ENCODE measurements at places on chromosomes 5 and 9.
A peak's percentile ranks its signal among the peaks of the same experiment; 100 is the strongest.

GRCh38 chr5:110840347-110840960 lies 101.6 kb downstream of the SLC25A46 start:
- no peak overlapping the region for H3K4me3 ChIP-seq
- no peaks in the 10 kb centered on the region for H3K4me1 ChIP-seq
- H3K36me3 ChIP-seq, result no peaks in the 10 kb centered on the region
- H3K27ac ChIP-seq, result no peak overlapping the region
- H3K27me3 ChIP-seq, result no peaks in the 10 kb centered on the region
- DNase-seq, result no peak

DNA sequence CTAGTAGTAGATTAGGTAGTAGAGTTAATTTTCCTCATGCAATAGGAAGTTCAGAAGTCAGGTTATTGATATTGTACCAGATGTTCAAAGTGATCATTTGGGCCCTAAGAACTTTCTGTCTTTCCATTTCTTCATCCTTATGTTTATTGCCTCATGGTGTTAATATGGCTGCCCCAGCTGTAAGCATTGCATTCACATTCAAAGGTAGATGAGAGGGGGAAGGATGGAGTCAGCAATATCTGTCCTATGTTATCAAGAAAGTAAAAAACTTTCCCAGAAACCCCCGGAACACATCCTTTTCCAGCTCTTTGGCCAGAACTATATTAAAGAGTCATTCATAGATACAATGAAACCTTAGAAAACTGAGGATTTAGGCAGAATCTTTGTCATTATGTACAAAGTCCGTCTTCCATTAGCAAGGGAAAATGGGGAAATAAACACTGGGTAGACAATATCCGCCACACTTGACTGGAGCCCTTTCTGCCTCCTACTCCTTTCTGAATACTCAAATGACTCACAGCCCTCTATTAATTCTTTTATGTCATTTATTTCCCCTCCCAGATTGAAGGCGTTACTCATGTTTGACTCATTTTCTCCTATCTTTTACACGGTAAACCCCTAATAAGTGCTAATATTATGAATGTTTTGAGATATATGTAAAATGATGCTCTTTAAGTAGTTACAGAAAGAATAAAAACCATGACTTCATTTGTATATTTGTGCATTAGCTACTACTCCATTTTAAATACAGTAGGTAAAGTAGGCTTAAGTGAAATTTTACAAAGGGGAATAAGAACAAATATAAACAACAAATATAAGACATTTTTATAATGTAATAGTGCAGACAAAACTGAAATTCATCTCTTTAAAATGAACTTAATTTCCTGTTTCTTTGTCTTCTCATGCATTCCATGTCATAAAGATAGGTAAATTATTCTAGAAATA lies 127.6 kb downstream of the SLF1 start:
- no peaks in the 10 kb centered on the region for H3K36me3 ChIP-seq
- no peak for DNase-seq
- no peak overlapping the region for H3K27ac ChIP-seq
- H3K4me1 ChIP-seq, result no peaks in the 10 kb centered on the region

DNA sequence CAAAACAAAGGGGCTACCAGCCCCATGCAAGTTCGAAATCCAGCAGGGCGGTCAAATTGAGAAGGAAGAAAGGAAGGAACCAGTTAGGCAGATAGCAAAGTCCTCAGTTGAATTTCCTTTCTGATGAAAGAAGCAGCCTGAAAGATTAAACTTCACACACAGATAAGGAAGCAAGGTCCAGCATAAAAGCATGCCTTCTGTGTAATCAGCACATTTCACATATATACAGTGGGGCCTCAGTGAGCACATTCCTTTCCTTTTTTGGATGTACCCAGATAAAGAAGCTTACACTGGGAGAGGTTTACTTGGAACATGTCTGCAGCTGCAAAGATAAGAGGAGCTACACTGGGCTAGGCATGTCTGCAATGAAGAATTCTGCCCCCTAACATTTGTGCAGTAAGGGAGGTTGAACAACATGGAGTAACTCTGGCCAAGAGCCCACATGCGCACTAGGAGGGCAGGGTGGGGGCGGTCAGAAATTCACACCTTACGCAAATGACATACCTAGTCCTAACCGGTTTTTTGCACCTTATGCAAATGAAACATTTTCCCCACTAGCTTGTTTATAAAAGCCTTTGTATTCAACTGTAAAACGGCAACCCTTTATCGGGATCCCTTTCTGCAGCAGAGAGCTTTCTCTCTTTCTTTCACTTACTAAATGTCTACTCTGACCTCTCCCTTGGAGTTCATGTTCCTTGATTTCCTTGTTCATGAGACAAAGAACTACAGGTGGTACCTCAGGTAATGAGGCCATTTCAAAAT lies 149.7 kb upstream of the FBXL17 start:
- DNase-seq, result no peak
- no peak overlapping the region for H3K4me3 ChIP-seq
- 0 out of 2 replicates have a peak, but pooled peaks cover 6% of the 10 kb centered on the region for H3K36me3 ChIP-seq
- no peak overlapping the region for H3K27ac ChIP-seq
- 0 out of 2 replicates have a peak, but pooled peaks cover 6% of the 10 kb centered on the region for H3K4me1 ChIP-seq

DNA sequence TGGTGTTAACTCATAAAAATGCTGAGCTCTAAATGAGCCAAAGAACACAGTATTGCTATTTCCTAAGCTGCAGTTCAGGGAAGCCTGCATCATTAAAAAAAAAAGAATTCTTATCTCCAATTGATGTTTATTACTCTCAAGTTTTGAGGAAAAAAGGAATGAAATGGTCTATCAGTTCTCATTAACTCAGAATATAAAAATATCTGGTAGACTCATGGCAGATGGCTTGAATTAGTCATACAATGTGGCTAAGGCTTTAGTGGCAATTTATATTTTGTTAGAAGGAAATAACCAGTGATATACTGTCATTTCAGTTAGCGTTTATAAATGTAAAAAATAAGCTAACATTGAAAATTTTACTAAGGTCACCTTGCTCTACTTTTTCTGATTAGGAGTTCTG lies 1403.4 kb upstream of the C9orf72 start:
- DNase-seq, result no peak
- H3K27me3 ChIP-seq, result no peaks in the 10 kb centered on the region
- no peaks in the 10 kb centered on the region for H3K4me1 ChIP-seq
- H3K4me3 ChIP-seq, result no peak overlapping the region
- H3K36me3 ChIP-seq, result no peaks in the 10 kb centered on the region

DNA sequence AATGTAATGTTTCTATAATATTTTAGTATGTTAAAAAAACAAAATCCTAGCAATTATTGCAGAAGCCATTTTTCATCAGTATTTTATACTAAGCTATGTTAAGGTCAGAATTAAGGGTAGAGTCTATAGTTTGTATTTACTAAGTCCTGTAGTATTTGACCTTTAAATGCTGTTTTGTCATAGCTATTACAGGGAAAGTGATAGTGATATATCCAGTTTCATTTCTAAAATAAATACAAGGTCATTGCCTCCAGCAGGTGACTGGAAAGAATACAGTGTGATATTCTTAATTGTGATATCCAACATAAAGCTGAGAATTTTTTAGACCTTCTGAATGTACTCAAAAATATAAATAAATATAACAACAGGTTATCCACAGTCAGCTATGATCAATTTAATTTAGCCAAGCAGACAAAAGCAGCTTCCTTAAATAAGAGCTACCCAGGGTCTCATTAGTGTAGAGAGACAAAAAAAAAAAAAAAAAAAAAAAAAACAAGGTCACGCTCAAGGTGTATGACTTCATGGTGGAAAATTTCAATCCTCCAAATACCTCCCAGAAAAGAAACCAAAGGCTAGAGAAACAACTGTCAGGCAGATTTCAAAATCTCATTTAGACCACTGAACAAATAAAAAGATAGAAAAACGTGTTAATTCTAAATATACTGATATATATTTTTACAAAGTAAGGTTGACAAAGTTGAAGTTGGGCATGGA lies 278.7 kb downstream of the HCN1 start:
- no peaks in the 10 kb centered on the region for H3K36me3 ChIP-seq
- no peak overlapping the region for H3K27ac ChIP-seq
- peaks cover 5% of the 10 kb centered on the region for H3K4me1 ChIP-seq
- no peak for DNase-seq

DNA sequence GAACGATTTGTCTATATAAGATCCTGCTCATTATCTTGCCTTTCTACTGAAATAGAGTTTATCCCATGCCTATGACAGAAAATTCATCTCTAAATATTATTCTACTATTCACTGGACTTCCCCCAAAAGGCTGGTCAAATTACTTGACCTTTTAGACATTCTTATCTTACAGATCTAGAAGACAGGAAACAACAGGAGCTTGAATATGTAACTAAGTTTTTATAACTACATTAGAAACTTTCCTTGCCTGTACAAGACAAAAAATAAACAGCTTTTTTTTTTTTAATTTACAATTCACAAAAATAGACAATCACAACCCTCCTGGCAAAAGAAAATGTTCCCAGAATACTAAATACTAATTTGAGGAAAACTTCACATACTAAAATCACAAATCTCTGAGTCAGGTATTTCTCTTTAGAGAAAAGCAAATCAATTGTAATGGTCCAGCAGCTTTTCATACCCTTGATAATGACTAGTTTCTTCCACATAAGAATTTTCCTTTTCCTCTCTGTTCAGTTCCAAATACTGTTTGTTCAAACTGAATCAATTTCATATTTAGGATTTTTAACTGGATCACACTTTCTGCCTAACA lies 68.6 kb downstream of the MLLT3 start:
- H3K27me3 ChIP-seq, result no peaks in the 10 kb centered on the region
- DNase-seq, result no peak
- no peaks in the 10 kb centered on the region for H3K36me3 ChIP-seq
- no peak overlapping the region for H3K27ac ChIP-seq
- peaks cover 25% of the 10 kb centered on the region for H3K4me1 ChIP-seq
- no peak overlapping the region for H3K4me3 ChIP-seq

DNA sequence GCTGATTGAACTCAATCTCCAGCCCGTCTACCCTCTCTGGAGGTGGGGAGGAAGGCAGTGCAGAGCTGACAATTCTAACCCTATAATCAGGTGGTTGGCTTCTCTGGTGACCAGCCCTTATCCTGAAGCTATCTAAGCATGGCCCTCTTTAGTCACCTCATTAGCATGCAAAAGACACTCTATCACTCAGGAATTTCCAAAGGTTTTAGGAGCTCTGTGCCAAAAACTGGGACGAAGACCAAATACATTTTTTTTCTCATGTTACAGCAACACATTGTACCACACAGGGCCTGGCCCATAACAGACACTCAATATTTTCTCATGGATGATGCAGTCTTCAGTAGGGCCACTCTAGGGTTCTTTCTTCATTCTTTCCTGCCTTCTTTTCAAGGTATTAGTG lies 118.8 kb upstream of the VLDLR start:
- H3K36me3 ChIP-seq, result no peaks in the 10 kb centered on the region
- H3K27ac ChIP-seq, result no peak overlapping the region
- no peak overlapping the region for H3K4me3 ChIP-seq
- no peaks in the 10 kb centered on the region for H3K4me1 ChIP-seq

GRCh38 chr5:98786191-98786853 lies 12.9 kb downstream of the RGMB start:
- H3K4me1 ChIP-seq, result peaks cover 63% of the 10 kb centered on the region
- H3K27me3 ChIP-seq, result no peaks in the 10 kb centered on the region
- no peak overlapping the region for H3K27ac ChIP-seq

DNA sequence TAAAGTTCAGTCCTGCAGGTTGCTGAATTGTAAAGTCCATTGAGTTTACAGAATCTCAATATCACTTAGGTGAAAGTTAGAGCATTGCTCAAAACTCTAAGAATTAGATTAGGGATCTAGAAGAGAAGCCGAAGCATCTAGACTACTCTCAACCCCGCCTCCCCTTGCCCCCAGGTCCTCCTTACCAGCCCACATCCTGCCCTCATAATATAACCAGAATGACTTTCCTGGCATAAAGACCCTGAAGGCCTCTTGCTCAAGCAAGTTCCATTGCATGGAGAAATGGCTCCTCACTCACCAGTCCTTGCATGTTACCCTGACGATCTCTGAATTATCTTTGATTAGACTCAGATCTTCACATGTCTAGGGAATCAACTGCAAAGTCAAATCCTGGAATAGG lies 78.8 kb downstream of the SPATA31C2 start:
- H3K4me3 ChIP-seq, result no peak overlapping the region
- no peak overlapping the region for H3K27ac ChIP-seq
- no peaks in the 10 kb centered on the region for H3K4me1 ChIP-seq
- H3K36me3 ChIP-seq, result no peaks in the 10 kb centered on the region

DNA sequence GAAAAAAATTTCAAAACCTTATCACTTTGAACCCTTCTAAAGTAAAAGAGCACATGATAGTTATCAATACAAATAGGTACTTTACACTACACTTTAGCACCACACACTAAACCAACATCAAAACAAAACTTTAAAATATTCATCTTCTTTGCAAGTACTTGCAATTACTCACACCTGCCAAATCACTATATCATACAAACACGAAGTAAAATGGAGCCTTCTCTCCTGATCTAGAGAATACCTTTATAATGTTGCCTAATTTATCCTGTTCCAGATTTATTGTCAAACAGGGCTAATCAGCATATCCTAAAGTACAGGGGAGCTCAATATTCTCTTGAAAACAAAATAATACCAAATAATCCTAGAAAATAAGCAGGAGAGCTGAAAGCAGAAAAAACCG lies 3.0 kb downstream of the RNF145 start:
- H3K27ac ChIP-seq, result no peak overlapping the region
- peaks cover 30% of the 10 kb centered on the region for H3K4me1 ChIP-seq
- DNase-seq, result no peak
- no peaks in the 10 kb centered on the region for H3K36me3 ChIP-seq
- peaks cover 35% of the 10 kb centered on the region for H3K27me3 ChIP-seq

DNA sequence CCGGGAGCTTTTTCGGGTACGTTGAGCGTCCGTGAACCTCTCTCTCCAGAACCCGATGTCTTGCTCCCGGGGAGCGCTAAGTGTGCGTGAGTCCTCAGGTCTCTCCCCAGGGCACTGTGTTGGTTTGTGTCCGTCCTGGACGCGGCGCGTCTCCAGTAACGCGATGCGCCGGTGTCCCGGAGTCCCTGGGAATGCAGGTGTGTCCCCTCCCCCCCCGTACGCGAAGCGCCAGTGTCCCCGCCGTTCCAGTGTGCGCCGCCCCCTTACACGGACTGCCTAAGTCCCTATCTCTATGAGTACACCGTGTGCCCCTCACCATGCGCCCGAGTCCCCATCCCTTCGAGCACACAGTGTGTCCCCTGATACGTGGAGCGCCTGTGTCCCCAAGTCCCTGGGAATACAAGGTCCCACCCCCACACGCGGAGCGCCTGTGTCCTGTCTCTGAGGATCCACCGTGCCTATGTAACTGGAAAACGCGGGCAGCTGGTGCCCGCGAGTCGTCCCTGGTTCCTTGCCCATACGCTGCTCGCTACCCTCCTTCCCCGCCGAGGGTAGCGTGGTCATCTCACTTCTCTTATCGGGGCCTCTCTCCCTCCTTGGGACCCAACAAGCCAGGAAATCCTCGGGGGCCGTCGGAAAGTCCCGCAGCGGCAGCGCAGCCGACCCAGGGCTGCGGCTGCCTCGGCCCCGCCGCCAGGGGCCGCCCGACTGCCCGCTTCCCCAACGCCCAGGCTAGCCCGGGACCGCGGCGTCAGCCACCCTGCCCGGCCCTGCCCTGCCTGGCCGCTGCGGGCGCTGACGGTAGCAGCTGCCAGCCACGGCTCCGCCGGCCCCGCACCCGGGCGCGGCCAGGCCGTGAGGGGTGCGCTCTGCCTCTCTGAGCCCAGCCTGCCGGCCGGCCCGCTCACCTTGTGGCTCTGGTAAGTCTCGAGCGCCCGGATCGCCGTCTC lies 709 bp downstream of the ELL2 start:
- peaks cover 46% of the 10 kb centered on the region for H3K4me1 ChIP-seq
- H3K36me3 ChIP-seq, result no peaks in the 10 kb centered on the region
- peak overlapping the region; percentile 57 for H3K27ac ChIP-seq
